Fibroblast of the aortic adventitia (primary cell): ENCODE measurements at places on chromosomes 3 and 15.

DNA sequence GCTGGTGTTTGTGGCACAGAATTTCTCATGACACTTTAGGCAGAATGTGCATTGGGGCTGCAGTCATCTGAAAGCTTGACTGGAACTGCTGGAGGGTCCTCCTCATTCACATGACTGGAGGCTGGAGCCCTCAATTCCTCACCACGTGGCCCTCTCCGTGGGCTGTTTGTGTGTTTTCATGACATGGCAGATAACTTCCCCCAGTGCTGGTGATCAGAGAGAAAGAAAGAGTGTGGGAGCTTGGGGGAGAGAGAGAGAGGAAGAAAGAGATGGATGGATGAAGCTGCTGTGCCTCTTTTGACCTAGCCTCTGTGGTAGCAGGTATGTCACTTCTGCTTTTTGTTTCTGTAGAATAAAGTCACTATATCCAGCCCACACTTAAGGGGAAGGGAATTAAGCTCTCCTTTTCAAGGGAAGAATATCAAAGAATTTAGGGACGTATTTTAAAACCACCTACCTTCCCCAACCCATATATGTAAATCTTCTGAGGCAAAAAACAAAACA is 169.6 kb upstream of the IL12A start:
- DNase-seq, result no peak

DNA sequence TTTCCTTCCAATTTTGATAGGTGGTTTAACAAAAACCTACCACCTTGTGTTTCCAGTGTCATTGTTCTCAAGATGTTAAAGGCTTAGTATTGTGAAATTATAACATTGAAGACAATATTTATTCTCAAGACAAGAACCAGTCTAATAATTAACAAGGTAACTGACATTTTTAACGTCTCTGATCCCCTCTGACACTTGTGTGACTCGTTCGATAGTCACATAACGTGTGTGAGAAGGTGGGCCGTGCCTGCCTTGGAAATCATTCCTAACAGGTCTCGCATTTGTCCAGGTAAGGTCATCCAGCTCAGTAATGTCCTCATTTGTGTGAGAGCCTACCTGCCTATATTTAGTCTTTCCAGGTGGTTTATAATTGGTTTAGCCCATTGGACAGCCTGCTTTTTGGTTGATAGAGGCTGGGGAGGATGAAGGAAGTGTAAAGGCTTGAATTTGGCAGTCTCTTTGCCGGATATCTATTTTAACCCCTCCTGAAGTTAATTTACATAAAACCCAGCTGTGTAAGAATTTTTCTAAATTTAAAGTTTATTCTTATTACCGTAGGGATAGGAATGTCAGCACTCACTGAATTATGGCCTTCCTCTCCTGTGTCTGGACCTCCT is 94.4 kb downstream of the AKAP13 start:
- no peak for DNase-seq

DNA sequence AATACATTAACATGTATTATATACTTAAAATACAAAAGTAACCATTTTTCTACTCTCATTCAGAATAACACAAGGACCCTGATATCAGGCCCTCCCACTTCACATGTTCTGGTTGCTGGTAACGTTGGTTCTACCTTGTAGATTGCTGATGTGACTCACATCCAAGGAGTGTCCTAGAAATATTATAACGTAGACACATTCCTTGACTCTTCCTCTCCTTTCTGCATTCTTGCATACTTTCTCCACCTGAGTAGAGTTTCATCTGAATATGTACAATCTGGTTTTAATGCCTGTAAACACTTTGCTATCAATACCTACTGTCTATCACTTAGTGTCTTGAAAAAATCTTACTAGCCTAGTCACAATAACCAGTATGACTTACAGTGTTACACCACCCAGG is 35.0 kb upstream of the NEDD4 start:
- no peak for DNase-seq

DNA sequence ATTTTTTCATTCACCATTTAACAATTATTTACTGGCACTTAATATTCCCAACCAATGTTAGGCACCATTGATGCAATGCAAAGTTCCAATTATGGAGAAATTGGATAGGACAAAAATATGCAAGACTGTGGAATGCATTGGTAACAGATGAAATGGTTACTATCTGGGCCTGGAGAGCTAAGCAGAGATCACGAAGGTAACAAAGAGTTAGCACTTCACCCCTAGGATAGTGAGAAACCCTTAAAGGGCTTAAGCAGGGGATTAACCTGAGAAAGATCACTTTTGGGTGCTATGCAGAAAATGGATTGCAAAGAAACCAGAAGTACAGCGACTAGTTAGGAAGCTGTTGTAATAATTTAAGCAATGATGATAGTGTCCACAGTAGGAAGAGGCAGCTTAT is 129.6 kb upstream of the GPR149 start:
- DNase-seq, result no peak

- DNase-seq, result no peak
These were observed 7.4 kb downstream of the EPHA3 start for GRCh38 chr3:89114841-89115223.

DNA sequence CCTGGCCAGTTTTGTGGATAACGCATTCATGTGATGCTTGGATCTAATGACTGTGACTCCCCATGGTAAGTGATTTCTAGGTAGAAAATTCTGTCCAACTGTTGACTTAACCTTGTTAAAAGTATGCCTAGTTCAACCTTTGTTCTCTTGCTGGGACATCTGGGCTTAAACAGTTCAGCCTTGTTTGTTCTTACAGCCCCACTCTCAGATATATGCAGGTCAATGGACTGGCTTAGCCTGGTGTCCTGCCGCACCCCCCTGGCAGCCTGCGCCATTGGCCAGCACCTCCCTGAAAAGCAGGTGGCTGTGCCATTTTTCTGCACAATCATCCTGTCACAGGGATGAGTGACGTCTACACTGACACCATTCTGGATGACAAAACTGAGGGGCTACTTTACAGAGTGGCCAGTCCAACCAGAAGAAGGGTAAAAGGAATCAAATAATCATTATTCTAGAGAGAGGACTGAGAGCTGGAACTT is 244.7 kb upstream of the ONECUT1 start:
- DNase-seq, result no peak

GRCh38 chr15:85500060-85500708 is 119.8 kb downstream of the AKAP13 start:
- DNase-seq, result no peak

DNA sequence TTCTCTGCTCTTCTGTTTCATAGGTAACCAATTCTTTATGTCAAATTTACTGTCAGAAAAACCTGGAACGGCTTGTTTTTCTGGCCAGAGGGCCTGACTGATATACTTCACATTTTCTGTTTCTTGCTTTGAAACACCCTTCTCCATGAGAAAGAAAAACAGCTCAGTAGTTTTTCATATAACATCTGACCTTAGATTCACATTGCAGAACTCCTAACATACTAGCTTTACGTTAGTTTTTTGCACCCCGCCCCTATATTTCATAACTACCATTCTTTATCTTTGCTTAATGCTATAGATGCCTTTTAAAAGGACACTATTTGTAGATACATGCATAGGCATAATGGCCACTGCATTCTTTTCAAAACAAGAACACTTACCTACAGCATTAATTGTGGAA is 83.9 kb upstream of the TSC22D2 start:
- no peak for DNase-seq
